Hindlimb muscle (tissue), 1 donor: ENCODE measurements at places on chromosomes 13 and 19.

DNA sequence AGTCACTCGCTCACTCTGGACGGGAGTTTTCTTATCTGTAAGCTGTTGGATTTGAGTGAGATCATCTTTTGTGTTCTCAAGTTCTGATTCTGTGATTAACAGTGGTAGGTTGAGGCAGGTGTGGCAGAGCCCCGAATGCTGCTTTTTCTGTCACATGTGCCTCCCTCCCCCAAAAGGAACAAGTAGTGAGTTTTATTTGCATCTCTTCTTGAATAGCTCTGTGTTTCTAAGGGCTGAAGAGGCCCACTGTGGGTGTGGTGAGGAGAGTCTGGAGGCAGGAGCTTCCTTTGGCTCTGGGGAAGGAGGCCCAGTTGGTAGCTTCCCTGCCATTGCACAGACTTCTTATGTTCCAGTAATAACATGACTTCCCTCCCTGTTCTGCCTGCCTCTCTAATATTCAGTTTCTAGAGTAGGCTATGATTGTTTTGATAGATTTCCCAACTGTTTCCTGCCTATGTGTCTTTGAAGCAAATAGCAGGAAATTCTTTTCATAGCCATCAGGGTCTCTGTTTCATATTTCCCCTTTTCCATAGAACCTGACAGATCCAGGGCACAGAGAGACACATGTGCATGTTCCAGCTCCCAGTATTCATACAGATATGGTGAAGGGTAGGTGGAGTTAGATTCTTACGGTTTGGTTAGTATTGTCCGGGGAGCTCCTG is 23.9 kb upstream of the CXCL17 start:
- no peak for DNase-seq

DNA sequence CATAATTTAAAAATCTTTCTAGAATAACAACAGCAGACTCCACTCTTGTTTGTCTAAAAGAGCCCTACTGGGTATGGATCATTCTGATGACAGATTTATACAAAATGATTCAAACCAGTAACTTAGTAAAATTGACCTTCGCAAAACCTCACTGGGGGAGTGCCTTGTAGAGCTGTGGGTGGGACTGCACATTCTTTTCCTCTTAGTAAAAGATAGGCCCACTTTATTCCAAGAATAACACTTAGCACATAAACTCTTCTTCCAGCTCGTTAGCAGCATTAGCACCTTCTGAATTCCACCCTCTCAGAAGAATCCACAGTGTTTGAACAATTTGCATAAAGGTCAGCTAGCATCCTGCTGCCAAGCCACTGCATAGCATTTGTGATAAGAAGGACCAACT is 106.8 kb downstream of the STOML3 start:
- no peak for DNase-seq

DNA sequence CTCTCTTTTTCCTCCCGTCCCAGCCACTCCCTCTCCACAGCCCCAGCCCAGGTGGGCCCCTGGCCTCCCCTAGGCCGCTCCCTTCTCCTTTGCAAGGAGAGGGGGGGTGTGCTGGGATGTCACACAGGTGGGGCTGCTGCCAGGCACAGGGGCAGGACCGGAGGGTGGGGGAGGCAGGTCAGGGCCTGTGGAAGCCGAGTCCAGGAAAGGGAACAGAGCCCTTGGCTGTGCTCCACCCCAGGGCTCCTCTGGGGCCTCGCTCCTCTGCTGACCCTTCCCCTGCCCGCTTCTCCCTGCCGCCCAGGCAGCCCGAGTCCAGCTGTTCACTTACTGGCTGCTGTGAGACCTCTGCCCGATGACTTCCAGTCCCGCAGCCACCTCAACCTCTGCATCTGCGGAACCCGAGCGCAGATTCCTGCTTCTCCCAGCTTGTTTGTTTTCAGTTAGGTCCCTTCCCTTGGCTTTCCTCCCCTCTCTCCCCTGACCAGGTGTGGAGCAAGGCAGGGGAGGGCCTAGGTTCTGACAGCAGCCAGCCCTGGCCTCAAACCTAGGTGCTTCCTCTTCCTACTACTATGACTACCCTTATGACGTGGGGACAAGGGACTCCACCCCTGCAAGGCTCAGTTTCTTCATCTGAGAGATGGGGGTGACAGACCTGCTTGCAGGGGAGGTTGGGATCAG is 850 bp upstream of the KLK11 start:
- no peak for DNase-seq

DNA sequence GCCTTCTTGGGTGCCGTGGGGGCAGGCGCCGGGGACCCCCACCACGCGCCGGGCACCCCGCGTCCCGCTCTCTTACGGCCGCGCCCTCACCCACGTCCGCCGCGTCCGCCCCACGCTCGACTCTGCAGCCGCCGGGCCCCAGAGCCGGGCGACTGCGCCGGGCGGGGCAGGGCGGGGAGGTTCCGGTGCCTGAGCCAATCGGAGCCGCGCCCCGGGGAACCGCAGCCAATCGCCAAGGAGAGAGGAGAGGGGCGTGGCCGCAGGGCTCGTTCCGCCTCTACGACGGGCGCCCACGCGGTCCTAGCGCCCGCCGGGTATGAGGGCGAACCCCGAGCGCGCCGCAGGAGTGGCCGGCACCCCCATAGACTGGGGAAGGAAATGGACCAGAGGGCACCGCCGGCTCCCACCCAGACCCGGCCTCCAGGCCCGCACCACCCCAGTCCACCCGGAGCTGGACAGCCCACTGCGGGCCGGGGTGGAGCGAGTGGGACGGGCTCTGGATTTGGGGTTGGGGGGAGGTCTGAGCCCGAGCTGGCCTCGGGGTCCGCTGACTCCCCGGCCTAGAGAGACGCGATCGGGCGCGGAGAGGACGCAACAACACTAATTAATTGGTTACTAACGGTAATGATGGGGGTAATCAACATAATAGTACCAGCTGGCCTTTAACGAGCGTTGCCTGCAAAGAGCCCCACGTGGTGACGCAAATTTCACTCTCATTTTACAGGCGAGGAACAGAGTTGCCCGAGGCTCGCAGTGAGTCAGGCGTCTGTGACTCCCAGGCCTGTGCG is at the start of gene MFSD12:
MFSD12 (minus strand) TSS at position 126 of the 788 bp plus-strand sequence. CDS start 183 bp downstream, outside the sequence.
- peak; percentile 96 for DNase-seq

- no peak for DNase-seq
Measured at GRCh38 chr19:56991912-56992311, 127.9 kb upstream of the USP29 start.

GRCh38 chr19:33199441-33200265 is 5.5 kb downstream of the LRP3 start:
- no peak for DNase-seq

GRCh38 chr13:110319774-110320509 is 12.9 kb downstream of the COL4A2 start:
- no peak for DNase-seq

- DNase-seq, result no peak
Measured at GRCh38 chr13:43107780-43108179, 84.4 kb downstream of the DNAJC15 start.

GRCh38 chr19:5127717-5128116 is 158.8 kb downstream of the KDM4B start:
- no peak for DNase-seq

- DNase-seq, result no peak
Measured at GRCh38 chr19:56917529-56917928, 77.0 kb upstream of the PEG3 start.

DNA sequence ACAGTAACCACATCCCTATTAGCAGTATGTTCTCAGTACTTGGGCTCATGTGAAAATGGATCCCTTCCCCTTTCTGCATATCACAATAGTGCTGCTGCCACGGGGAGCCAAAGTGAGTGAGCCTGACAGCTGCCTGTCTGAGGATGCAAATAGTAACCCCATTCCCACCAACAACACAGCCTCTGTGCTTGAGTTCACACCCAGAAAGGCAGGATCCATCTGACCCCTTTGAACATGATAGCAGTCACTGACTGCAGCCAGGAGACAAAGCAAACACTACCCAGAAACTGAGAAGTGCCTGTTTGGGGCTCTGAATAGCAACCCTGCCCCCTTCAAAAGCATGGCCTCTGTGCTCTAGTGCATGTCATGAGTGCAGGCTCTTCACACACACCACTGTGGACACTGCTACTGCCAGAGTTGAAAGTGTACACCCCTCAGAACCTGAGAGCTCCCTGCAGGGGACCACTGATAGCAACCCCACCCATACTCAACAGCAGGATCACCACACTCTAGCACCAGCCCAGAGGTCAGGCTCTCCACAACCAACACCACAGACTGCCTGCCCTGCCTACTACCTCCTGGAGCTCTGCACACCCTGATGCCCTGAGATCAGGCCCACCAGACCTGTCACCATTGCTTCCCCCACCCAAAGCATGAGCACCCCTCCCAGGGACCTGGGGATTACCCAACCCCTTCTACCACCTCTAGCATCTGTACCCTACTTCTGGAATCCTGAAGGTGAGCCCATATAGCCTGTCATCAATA is 1563.5 kb upstream of the PRR20A start:
- no peak for DNase-seq

DNA sequence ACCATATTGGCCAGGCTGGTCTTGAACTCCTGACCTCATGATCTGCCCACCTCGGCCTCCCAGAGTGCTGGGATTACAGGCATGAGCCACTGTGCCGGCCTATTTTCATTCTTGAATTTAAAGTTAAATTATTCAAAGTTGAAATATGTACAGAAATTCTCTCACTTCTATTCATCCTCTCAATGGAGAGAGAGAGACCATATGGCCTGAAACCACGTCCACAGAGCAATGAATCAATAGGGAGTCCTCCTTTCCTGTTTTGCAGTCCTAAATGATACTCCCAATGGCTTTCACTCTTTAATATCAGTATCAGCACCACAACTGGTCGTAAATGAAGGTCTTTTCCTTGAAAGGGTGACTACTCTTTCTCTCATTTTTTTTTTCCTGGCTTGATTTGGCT is 30.5 kb upstream of the KCTD4 start:
- no peak for DNase-seq

- DNase-seq, result no peak
Measured at GRCh38 chr19:46760363-46760762, 14.1 kb upstream of the STRN4 start.

DNA sequence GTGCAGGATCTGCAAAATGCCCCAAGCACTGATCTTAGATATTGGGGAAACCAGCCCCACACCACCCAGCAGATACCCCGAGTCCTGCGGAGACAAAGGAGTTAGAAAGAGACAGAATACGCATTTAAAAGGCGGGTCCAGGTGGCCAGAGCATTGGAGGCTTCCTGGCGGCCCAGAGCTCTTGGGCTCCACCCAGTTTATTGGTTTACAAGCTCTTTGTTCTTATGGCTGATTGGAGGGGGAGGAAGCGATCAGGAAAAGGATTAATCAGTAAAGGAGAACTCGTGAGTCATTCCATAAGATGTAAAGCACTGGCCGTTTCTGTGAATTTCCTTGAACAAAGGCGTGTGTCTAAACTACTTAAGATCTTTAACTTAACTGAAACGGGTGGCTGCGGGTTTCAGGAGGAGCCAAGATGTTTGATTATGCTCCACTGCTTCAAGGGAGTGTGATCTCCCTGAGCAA is 926 bp downstream of the ZNF587 start:
- DNase-seq, result no peak

DNA sequence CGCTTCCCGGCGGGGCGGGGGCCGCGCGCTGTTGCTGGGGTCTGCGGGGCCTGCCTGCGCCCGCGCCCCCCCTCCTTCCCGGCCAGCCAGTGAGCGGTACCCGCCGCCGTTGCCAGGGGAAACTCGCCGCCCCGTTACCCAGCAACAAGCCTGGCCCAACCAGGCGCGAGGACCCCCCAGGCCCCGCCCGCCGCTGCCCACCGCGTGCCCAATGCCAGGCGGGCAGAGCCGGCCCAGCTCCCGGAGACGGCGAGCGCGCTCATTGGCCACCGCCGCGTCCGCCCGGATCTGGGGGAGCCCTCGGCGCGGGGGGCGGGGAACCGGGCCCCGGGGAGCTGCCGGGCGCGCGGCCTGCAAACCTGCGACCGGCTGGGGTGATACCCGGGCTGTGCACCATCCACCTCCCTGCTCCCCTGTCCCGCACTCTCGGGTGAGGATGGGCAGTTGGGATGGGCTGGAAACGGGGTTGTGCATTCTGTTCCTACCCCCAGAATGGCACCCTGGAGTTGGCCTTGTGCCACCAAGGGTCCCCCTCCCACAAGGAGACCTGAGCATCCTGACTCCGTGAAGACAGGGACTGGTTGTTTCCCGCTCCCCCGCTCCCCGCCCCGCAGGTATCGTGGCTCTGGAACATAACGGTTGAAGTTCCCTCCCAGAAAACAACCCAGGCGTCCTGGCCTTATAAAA is 8.8 kb upstream of the BBC3 start:
- DNase-seq, result no peak

DNA sequence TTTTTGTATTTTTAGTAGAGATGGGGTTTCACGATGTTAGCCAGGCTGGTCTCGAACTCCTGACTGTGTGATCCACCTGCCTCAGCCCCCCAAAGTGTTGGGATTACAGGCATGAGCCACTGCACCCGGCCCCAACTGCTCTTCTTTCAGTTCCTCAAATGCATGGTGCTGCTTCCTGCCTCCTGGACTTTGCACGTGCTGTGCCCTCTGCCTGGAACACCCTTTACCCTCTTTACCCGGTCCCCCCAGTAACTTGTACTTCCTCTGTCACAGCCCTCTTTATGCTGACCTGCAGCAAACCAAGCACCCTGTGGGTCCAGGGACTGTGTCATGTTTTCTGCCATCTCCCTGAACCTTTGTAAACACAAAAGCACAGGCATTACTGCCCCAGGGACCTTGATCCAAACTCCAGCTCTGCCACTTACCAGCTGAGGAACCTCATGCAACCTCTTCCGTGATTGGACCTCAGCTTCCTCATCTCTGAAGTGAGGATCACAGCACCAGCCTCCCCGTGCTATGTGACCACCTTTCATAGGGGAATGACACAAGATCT is 3.8 kb downstream of the BLVRB start:
- DNase-seq, result no peak

DNA sequence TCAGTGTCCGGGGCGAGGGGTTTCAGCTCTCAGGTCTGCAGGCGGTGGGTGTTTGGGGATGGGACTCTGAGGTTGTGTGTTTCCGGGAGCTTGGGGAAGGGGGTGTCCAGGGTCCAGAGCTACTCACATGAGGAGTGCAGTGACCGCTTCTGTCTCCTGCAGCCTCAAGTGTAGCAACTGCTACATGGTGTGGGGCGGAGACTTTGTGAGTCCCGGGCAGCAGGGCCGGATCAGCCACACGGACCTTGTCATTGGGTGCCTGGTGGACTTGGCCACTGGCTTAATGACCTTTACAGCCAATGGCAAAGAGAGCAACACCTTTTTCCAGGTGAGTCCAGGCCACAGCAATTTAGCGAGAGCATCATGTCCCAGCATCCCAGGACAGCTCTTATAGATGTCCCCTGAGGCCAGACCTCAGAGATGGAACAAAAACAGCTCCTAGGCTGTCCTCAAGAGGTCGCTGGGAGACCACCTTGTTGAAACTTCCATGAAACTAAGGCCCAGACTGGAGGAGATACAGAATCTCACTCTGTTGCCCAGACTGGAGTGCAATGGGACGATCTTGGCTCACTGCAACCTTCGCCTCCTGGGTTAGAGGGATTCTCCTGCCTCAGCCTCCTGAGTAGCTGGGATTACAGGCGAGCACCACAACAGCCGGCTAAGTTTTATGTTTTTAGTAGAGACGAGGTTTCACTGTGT is 44.9 kb downstream of the RYR1 start:
- DNase-seq, result no peak

GRCh38 chr13:110062077-110062776 is 244.7 kb downstream of the COL4A1 start:
- no peak for DNase-seq

- DNase-seq, result no peak
Measured at GRCh38 chr19:17471410-17472125, 1.2 kb downstream of the SLC27A1 start.

GRCh38 chr13:112680741-112681360 is 9.0 kb upstream of the ATP11A start:
- no peak for DNase-seq

GRCh38 chr19:33722456-33723239 is 74.0 kb upstream of the KCTD15 start:
- no peak for DNase-seq
